Aorta (tissue), 5 donors: ENCODE measurements at places on chromosomes 4 and X. TPM values are rescaled to one million over a fixed set of nuclear protein-coding genes. Genes with fewer than 3 reads are reported as not detected.

DNA sequence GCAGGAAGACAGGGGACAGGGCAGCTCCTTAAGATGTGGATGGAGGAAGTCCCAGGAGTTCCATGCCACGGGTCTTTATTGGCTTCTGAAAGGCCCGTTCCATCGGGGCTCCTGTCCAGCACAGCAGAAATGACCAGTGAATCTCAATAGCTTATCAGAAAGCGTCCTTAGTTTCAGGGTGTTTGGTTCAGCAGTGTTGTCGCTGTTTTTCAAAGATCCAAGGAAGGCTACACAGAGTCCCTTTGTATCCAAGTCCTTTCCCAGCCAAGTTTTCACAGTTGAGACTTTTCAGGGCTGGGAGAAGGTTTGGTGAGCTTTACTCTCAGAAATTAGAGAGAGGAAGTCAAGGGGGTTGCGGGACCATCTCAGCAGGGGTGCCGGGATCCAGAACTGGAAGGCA, 5.0 kb upstream of the ZCCHC4 start:
- DNase-seq, result no peak

GRCh38 chrX:72495046-72495445, 77.6 kb downstream of the HDAC8 start:
- DNase-seq, result no peak

DNA sequence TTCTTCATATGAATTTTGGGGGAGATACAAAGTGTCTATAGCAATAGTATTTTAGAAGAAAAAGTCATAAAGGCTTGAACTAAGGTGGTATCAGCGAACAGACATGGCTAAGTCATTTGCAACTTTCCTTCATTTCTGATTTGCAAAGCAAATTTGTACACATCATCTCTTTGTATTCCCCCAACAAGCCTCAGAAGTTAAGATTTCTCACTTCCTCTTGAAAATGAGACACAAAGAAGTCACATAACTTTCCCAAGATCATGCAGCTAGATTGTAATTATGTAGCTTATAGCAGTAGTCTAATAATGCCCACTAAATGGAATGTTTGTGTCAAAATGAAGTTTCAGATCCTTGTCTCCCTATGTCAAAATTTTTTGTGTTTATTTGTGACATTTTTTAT, 709.8 kb upstream of the HS3ST1 start:
- DNase-seq, result no peak

GRCh38 chr4:53511014-53511413, 80.3 kb downstream of the LNX1 start:
- DNase-seq, result no peak

DNA sequence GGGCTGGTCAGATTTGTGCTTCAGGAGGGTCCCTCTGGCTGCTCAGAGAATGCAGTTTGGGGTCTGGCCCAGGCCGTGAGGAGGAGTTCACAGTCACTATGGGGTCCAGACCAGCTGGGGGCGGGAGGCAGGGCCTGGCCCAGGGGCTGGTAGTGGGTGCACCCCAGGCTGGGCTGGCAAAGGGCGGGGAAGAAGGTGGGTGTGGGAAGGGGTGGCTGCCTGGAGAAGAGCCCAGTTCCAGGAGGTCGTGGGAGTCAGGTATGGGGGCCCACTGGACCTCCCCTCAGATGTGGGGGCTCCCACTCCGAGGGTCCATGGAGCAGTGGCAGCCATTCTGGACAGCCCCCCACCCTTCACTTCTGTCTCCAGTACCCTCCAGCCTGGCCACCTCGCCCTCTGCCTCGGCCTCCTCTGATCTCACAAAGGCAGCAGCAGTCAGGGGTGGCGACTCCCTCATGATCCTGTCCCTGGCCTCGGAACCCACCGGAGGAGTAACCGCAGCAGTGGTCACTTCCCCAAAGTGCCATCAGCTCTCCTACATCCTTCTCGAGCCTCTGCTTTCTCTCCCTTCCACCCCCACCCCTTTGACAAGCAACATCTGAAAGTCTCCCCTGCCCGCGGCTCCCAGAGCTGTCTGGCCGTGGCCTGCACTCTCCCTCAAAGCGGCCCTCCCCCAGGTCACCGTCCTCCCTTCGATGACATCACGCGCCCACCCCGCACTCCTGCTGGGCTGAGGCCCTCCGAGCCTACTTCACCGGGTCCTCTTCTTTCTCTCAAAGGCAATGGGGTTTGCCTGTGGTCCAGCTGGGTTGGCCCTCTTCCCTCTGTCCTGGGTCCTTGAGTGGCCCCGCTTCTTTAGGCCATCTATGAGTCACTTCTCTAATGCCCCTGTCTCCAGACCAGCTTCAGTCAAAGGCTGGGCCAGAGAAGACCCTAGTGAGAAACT, 1.7 kb upstream of the SLC6A8 start:
- peak; percentile 52 for DNase-seq

DNA sequence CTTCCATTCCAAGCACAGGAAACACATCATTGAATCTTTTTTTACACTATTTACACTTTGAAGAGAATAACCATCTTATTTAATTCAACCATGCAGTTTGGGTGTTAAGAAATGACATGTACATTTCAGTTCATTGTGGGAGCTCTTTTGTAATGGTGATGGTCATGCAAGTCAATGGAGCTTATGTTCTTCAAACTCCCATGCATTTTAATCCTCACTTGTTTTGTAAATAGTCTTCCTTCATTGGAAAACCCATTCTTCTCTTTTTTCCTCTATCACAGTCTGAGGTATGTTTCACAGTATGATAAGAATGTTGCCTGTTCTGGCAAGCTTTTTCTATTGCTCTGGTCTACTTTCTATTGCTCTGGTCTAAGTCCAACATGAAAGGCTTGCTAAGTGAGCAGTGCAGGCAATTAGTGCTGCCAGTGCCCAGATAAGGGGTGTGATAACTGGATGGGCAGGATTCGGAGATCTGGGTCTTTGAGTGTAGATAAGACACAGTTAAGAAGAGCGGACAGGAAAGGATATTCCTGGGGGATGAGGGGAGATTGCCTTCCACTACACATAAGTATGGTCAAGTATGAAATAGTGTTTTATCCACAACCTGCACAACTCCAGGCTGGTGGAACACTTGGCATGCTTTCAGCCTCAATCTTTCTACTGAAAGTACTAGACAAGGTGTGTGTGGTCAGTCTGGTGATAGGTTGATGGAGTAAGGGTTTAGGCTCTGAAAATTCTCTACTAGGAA, 17.1 kb downstream of the AFP start:
- DNase-seq, result no peak

DNA sequence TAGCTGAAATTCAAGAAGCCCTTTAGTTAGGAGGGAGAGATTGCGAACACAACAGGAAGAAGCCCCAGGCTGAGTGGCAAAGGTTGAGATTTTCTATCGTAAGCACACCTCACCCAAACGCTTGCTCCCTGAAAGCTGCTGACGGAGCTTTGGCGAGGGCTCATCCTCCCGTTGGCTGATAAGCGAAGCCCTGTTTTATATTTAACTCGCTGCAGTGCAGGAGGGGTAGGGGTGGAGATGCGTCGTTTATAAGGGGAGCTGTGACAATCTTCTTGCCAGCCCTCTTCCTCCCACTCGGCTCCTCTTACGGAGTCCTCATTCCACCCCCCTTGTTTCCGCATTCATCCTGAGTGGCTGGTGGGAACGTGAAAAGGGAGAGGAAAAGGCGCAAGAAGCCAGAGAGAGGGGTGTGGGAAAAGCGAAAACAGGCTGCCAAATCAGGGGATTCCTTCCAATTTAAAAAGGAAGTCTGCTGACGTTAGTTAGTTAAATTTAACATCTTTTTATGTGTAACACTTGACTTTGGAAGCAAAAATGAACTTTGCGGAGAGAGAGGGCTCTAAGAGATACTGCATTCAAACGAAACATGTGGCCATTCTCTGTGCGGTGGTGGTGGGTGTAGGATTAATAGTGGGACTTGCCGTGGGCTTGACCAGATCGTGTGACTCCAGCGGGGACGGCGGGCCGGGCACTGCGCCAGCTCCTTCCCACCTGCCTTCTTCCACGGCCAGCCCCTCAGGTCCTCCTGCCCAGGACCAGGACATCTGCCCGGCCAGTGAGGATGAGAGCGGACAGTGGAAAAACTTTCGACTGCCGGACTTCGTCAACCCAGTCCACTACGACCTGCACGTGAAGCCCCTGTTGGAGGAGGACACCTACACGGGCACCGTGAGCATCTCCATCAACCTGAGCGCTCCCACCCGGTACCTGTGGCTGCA, at the start of gene ENPEP:
Gene ENPEP (plus strand): TSS at position 275 of the 938 bp plus-strand sequence. CDS start 260 bp downstream, at position 535.
- DNase-seq, result no peak

DNA sequence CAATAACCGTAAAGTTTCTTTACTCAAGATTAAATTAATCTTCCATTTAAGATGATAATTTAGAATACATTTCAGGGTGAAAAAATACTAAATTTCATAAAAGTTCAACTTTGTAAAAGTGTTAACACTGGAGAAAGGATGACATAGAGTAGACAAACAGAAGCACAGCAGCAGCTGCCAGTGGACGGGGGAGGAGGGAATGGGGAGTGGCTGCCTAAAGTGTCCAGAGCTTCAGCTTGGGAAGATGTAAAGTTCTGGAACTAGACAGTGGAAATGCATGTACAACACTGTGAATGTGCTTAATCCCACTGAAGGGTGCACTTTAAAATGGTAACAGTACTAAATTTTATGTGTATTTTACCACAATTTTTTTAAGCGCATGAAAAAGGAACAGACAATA, 39.9 kb downstream of the RELL1 start:
- DNase-seq, result no peak

CT45A1 gene
- total RNA-seq, result not detected

BST1 gene
- total RNA-seq, result 13.7 TPM

CLGN gene
- total RNA-seq, result not detected

TMEM47 gene
- 287 TPM for total RNA-seq
